ENCODE measurements at places on chromosomes 6 and 20.

DNA sequence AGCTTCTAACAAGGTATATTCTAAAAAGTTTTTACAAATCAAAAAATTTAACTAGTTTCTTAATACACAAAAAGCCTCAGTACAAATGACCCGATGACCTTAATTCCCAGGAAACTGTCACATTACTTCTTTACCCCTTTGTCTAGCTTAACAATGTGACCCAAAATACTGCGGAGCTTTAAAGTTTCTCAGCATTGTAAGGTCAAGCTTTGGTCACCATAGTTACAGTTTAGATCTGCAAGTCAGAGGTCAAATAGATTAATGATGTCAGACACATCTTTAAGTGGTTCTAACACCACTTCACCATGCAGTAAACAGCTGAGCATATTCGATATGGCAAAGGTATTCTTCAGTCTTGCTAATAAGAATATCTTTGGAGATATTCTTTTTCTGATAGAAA, 36.8 kb upstream of the FLRT3 start:
- DNase-seq: no peak

- peak; percentile 35 for DNase-seq
Observed at GRCh38 chr20:37615340-37616109, 78.3 kb upstream of the CTNNBL1 start.

GRCh38 chr6:156720691-156721685, 56.2 kb upstream of the ARID1B start:
- no peak for DNase-seq

DNA sequence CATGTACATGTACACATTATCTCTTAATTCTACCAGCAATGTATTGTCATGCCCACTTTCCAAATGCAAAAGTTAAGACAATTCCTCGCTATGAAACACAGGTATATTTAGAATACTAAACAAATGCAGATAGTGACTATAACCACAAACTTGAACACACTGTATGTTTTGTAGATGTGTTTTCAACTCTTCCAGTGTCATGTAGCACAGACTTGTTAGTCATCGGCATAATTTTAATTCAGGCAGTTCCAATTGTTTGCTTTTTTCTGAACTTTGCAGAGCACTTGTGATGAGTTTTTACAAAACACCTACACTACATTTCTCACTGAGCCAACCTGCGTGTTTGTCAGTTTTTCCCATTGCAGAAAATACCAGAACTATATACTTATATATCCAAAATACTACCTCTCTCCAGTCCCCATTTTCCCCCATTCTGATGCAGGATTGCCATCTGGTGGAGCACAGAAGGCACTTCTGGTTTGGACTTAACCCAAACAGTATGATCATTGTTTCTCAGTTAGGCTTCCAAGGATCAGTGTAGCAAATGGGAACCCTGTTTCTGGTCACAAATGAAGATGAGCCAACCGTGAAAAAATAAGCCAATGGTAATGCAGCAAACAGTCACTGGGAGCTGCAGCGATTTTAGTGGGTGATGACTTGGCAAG, 143.4 kb downstream of the ADGRB3 start:
- no peak for DNase-seq

GRCh38 chr6:145892026-145892425, 72.1 kb downstream of the SHPRH start:
- DNase-seq: no peak

DNA sequence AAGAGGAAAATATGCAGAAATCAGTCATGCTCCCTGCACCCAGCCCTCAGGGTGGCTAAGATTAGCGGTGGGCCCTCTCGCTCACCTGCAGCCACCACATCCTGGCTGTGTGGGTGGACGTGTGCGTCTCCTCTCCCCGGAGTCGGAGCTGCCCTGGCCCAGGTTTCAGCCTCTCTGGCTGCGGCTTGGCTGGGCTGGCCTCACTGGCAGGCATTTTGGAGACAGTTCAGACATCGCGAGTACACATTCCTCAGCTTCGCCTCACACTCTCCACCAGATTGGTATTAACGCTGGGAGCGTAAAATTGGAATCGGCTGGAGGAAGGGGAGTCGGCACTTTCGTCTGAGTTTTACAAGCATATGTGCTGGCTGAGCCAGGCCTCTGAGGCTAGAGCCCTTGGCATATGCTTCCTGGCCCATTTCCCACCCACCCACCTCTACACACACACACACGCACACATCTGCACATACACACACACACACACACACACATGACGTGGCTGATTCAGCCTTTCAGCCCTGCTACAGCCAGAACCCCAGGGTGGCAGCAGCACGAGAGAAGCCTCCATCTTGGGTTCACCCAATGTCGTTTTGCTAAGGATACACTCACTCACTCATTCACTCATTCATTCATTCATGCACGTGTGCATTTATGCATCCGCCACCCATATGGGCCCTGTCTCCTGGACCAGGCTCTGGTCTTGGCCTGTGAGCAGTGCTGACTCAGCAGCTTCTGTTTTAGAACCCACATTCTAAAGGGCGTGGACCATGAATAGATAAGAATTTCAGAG, 42.9 kb downstream of the BCAS4 start:
- DNase-seq: no peak

- DNase-seq: no peak
Observed at GRCh38 chr6:135318738-135319469, 137.8 kb downstream of the MYB start.

GRCh38 chr6:30321692-30322388, 4.9 kb upstream of the TRIM39 start:
- DNase-seq: no peak

DNA sequence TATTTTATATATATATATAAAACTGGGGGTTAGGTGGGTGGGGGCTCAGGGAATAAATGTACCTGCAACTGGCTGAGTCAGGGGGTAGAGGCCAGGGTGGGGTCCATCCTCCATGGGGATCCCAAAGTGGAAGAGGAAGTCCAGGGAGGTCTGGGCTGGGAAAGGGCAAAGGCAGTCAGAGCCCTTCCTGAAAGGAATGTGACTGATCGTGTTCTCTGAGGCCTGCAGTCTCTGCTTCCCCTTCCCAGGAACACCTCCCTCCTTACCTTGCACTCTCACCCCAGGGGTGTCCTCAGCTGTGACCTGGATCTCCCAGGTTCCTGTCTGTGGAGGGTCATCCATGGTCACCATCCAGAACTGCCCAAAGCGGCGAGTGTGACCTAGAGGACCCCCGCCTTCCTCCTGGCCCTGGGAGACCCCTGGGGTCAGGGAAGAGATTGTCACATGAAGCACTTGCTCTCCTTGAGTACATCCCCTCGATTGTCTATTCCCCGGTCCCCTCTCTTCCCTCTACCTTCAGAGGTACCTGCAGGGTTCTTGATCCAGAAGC, 4.7 kb downstream of the SAPCD1 start:
- no peak for DNase-seq

GRCh38 chr20:44733341-44734069, 12.2 kb upstream of the KCNK15 start:
- DNase-seq: peak; percentile 26

DNA sequence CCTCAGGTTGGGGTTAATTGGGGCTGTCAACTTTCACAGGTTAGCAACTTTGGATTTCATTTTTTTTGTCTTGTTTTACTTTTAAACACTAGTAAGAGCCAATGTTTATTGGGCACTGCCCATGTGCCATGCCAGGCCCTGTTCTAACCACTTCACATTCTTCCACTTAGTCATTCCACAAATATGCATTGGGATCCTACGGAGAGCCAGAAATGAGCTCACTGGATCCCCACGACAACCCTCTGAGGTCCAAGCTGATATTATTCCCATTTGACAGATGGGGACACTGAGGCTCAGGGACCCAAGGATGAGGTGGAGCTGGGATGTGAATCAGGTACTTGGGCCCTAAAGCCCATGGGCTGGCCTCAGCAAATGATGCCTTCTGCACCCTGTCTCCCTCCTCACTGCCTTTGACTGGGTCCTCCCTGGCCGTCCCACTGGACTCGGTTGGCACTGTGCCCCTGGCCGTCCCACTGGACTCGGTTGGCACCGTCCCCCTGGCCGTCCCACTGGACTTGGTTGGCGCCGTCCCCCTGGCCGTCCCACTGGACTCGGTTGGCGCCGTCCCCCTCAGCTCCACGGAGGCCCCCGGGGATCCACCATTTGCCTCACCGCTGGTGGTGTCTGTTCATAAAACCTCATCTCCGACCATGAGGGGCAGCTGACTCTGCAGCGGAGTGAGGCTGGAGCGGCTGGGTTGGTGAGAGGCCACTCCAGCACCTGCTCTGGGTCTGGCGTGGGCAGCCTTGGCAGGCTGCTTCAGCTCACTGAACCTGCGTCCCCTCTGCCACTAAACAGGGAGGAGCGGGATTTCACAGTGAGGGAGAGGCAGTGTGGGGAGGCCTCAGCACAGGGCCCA, 4.8 kb upstream of the PMEPA1 start:
- no peak for DNase-seq

DNA sequence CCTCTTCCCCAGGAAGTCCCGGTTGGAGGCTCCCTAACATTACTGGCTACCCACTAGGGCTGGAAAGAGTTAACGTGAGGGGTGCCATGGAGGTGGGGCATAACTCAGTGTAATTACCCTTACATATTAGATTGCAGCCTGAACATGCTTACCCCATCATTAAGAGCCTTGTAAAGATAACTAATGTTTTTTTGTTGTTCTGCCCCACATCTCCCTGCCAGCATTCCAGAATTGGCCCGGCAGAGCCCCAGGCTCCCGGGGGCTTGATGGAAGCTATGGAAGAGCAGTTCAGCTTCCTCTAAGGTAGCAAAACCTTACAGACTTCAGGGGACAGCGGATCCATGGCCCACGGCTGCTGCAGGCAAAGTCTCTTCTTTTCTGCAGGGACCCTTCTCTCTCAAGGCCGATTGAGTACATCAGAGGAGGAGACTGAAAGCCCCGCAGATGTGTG, 166.1 kb upstream of the FOXQ1 start:
- DNase-seq: no peak

DNA sequence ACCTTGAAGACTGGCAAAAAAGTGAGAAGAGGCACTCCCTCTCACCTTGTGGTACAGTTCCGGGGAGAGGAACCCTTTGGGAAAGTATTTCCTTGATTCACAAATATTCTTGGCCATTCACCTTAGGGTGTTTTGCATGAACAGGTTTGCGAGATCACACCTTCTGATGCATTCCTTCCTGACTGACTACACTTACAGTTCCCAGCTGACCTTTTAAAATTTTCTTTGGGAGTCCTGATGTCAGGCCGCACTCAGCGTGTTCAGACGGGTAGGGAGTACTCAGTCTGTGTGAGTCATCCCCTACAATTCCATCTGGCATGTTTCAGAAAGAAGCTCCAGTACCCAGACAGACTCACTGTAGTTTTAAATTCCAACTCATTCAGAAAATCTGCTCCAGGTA, 1.7 kb downstream of the ADGRF4 start:
- no peak for DNase-seq

- no peak for DNase-seq
Observed at GRCh38 chr20:37976887-37977286, 56.4 kb downstream of the TTI1 start.

GRCh38 chr6:135853227-135853626, 1.7 kb downstream of the PDE7B start:
- DNase-seq: no peak

- DNase-seq: no peak
Observed at GRCh38 chr6:99905209-99906106, 88.6 kb downstream of the MCHR2 start.

- no peak for DNase-seq
Observed at GRCh38 chr6:117512056-117512828, 29.8 kb downstream of the DCBLD1 start.

DNA sequence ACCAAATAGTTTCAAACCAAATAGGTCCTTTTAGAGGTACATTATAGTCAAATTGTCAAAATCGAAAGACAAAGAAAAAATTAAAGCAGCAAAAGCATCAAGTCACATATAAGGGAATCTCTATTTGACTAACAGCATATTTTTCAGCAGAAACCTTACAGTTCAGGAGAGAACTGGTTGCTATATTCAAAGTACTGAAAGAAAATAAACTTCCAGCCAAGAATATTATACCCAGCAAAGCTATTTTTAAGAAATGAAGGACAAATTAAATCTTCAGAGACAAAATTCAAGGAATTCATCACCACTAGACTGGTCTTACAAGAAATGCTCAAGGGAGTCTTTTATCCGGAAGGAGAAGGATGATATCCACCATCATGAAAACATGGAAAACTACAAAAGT, 16.0 kb downstream of the WDR27 start:
- DNase-seq: no peak

GRCh38 chr6:12886961-12887775, 170.6 kb downstream of the PHACTR1 start:
- DNase-seq: no peak

DNA sequence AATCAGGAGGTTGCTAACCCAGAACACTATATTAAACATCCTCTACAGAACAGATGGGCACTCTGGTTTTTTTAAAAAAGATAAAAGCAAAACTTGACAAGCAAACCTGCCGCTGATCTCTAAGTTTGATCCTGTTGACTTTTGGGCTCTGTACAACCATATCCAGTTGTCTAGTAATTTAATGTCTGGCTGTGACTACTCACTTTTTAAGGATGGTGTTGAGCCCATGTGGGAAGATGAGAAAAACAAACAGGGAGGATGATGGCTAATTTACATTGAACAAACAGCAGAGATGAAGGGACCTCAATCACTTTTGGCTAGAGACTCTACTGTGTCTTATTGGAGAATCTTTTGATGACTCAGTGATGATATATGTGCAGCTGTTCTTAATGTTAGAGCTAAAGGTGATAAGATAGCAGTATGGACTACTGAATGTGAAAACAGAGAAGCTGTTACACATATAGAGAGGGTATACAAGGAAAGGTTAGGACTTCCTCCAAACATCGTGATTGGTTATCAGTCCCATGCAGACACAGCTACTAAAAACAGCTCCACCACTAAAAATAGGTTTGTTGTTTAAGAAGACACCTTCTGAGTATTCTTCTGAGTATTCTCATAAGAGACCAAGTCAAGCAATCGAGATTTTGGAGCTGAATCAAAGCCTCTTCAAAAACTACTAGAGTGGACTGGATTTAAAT, 201.2 kb upstream of the SHLD1 start:
- no peak for DNase-seq

DNA sequence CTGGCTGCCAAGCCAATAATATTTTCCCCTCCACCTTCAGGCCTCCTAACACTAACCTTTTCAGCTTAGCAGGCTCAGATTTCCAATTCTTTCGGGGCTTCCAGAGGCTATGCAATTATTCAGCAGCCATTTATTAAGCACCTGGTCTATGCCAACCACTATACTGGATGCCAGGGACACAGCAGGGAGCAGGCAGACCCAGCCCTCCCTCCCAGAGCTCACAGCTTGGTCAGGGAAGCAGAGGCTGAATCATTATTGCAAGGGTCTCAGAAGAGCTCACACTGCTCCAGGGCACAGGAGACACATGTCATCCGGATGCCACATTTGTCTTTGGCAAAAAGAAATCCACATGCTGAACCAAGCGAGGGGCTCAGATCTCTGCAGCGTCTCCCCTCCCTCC, 1.3 kb downstream of the BPIFB1 start:
- DNase-seq: no peak
